ENCODE measurements at places on chromosomes 5 and 9. TPM values are rescaled to one million over a fixed set of nuclear protein-coding genes. Genes with fewer than 3 reads are reported as not detected.

DNA sequence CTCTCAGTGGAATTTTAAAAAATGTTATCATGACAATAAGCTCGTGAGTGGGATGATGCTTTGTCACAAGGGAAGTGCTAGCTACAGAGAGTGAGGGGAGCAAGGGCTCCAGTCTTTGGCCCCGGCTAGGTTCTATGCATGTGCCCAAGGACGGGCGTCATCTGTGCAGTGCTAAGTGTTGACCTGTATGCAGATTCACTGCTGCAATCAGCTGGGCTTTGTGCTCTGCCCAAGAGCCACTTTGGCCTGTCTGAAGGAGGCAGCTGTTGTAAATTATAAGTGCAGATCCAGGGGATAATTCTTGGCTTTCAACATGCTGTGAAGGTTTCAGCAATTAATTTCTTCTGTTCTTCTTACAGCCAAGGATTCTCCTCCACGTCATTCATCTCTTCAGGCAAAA is 268.6 kb downstream of the PSAT1 start:
- DNase-seq, result no peak

The NIPAL4 gene
- polyA plus RNA-seq, result not detected

The IL31RA gene
- 0.52 TPM for polyA plus RNA-seq

The CDC20B gene
- polyA plus RNA-seq, result not detected

DNA sequence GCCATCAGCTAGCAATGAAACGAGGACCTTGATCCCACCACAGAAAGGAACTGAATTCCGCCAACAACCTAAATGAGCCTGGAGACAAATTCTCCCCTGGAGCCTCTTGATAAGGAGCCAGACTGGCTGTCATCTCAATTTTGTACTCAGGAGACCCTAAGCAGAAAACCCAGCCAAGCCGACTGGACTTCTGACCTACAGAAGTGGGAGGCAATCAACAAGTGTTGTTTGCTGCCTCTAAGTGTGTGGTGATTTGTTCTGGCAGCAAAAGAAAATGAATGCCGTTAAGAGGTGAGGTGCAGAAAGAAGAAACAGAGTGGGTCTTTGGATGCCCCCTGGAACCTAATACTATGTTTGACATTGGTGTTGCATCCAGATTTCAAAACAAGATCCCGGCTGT is 72.7 kb upstream of the SPATA31E1 start:
- DNase-seq, result no peak

DNA sequence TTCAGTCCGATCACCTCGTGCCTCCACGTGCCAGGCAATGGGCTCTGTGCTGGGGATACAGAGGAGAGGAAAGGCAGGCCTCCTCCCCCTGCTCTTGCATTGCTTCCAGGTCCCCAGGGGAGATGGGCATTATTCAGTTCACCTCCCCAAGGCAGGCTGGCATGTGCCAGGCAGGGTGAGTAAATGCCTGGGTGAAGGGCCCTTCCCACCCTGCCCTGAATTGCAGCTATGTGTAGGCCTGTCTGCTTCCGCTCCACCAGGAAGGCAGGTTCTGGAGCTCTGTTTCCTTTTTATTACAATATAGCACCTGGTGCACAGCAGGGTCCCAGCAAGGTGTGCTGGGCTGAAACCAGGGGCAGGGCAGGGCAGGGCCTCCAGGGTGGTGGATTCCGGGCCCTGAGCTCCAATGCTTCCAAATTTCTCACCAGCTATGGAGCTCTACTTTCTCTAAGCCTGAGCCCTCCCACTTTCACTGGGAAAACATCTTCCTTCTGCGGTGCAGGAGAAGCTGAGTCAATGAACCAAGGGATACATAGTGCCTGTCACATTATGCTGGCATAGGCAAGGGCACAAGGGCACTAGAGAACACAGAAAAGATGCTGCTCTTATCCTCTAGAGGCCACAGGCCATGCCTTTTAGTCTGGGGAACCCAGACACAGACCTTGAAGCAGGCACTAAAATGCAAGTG is 42.0 kb downstream of the SHB start:
- DNase-seq, result no peak

DNA sequence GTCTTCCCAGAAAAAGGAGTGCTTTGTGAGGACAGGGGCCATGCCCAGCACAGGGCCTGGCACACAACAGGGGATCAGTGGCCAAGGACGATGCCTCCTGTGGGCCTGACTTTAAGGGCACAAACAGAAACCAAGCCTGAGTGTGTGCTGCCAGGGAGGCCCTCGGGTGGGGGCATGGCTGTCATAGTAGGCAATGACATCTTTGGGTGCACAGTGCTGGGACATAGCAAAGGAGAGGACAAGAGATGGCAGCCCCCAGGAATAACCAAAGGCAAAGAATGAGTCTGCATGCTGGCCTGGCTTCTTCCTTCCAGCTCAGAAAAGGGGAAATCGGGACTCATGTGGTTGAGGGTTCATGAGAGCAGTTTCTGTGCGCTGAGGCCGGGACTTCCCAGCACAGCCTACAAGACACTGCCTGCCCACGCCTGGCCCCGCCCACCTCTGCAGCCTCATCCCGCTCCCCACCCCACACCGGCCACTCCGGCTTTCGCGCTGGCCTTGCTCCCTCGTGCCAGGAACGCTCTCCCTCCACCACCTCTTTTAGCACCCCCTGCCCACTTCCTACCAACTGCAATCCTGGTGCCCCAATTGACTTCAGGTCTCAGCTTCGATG is 13.8 kb upstream of the LHX2 start:
- peak; percentile 72 for DNase-seq

DNA sequence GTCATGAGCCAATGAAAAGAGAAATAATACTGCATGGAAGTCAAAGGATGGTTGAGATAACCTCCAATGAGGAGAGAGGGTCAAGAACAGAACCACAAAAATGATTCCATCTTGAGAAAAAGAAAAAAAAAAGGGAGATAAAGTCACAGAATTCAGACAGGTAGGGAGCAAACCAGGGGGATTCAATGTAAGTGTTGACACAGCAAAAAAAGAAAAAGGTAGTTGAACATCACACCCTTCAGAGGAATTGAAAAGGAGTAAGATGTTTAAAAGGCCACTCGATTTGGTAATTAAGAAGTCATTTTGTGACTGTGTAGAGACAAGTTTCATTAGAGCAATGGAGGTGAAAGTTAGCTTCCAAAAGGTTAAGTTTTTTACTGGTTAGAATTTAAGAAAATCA is 79.3 kb downstream of the ERP44 start:
- DNase-seq, result no peak

The COL5A1 gene
- polyA plus RNA-seq, result 0.01 TPM

GRCh38 chr9:103789686-103790085 is 304.4 kb upstream of the SMC2 start:
- DNase-seq, result no peak

DNA sequence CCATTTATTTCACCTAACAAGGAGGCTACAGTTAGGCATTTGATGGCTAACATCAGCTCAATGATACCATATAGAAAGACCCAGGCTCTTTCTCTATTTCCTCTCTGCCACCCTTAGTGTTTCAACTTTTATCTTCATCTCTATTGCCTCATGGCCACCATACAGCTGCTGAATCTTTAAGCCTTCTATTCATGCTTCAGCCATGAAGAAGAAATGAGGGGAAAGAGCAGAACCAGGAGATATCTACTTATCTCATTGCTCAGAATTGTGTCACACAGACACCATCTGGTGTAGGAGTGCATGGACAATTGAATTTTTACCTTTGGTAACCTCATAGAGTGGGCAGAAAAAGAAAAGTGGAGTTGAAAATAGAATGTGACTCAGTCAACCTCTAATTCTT is 6.7 kb downstream of the GAPT start:
- DNase-seq, result no peak

The DMRTA1 gene
- polyA plus RNA-seq, result not detected

Data from CD14-positive monocyte (primary cell).